Cerebellar cortex (tissue), 1 donor: ENCODE measurements at places on chromosomes 7 and 10.
A peak's percentile ranks its signal among the peaks of the same experiment; 100 is the strongest.

- DNase-seq: no peak
Measured at GRCh38 chr7:3697472-3697871, 396.4 kb downstream of the SDK1 start.

DNA sequence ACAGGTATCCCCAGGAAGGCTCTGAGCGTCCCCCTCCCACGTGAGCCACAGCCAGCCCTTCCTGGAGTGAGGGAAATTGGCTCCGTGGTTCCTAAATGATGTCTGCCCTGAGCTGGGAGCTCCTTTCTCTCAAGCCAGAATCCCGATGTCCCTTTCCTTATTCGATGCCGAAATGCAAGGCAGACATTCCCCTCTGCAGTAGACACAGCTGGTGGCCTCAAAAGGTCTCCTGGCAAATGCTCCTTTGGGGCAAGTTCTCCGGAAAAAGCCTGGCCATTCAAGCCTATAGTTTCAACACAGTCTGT is 98.9 kb downstream of the HIP1 start:
- DNase-seq: peak; percentile 44

DNA sequence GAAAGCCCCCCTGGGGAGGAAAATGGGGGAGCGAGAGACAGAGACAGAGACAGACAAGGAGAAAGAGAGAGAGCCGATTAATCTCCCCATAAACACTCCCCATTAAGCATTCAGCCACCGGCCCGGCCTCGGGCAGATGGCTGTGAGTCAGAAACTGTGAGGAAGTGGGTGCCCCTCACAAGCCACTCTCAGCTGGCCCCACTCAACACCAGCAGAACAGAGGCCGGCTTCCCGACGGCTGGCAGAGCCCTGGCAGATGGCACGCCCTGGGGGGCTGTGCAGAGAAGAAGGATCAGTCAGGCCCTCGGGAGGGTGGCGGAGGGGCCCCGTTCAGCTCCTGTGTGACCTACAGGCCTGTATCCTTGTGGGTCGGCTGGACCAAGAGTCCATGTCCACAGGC is 41.2 kb downstream of the CAMK2B start:
- DNase-seq: no peak

DNA sequence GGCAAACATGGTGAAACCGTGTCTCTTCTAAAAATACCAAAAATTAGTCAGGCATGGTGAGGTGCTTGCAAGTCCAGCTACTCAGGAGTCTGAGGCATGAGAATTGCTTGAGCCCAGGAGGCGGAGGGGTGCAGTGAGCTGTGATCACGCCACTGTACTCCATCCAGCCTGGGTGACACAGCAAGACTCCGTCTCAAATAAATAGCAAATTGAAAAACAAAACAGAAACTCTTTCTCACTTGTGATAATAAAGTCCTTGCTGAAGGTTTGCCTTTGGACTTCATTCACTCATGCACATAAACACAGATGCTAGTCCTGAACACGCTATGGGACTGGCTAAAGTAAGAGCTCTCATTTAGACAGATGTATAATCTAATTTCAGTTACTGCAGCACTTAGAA is 37.6 kb downstream of the ANK3 start:
- no peak for DNase-seq

DNA sequence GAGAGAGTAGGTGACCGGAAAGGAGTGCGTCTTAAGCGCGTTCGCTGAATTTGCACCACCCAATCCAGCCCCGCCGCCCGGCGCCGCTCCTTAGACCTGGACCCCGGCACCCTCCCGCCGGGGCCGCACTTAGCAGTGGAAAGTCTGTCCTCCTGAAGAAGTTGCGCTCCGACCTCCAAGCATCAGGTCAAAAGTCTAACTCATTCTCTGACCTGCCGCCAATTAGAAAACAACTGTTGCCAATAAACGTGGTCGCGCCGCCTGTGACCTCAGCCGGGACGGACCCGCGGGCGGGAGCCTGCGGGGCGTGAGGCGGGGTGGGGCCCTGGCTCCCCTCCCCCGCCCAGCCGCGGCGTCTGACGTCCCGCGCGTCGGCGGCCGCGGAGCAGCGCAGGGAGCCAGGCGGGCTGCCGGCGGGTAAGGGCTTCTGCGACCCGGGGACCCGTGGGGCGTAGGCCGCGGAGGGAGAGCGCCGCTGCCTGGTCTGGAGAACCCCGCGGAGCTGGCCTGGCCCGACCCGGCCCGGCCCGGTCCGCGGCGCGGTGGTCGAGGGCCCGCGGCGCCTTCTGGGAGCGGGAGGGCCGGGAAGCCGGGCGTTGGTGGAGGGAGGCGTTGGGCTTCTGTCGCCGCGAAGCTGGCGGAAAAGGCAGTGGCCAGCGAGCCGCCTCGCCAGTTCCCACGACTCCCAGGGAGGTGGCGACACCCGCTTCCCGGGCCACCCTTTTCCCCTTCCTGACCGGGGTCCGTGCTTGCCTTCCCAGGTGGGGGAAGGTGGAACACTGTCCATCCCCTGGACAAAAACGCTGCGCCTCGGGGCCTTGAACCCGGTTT is at the start of gene BCAP29:
Gene BCAP29, plus strand, starts transcription at position 362 of the 831 bp plus-strand sequence. CDS start 527 bp downstream, outside the sequence.
- peak; percentile 66 for DNase-seq
